ENCODE measurements at places on chromosomes 5 and 9.

- no peak for DNase-seq
Measured at GRCh38 chr9:97525451-97525850, 24.0 kb downstream of the TMOD1 start.

GRCh38 chr9:131706608-131706970, 33.3 kb downstream of the RAPGEF1 start:
- DNase-seq = no peak

- DNase-seq = no peak
Measured at GRCh38 chr5:36373527-36374086, 71.9 kb upstream of the RANBP3L start.

- no peak for DNase-seq
Measured at GRCh38 chr9:96500696-96501632, 51.0 kb downstream of the HABP4 start.

Data from activated CD4-positive, alpha-beta T cell treated with anti-CD3 and anti-CD28 coated beads, Interleukin-2, amount 50 U/mL, for 1 hour (primary cell).